ENCODE measurements at places on chromosomes 5 and 9.

GRCh38 chr9:121292051-121292450 is 24.1 kb downstream of the GSN start:
- DNase-seq, result no peak

DNA sequence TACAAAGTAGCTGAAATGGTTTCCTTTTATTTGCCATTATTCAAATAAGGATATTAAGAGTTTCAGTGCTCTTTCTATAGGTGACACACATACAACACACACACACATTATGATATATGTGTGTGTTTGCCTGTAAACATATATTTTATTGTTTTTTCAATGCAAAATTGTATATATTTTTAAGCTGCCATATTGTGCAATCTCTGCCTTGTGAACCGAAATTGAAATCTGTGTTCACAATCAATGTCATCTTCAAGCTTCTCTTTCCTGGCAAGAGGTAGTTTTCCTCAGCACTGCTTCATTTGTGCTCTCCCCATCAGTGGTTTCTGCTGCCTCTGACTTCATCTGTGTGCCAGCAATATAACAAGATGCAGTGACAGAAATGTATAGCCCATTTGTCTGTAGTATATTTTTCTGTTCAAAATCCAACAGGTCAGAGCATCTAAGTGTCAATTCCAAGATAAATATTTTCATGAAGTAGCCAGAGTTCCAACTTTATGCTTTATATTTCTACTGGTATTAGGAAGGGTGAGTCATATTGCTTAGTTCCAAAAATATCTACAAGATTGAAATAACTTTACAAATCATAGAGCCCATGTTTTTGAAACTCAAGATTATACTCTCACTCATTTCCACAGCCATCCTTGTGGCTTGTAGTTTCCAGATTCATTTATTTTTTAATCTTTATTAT is 1704.8 kb upstream of the CDH9 start:
- no peak for DNase-seq

DNA sequence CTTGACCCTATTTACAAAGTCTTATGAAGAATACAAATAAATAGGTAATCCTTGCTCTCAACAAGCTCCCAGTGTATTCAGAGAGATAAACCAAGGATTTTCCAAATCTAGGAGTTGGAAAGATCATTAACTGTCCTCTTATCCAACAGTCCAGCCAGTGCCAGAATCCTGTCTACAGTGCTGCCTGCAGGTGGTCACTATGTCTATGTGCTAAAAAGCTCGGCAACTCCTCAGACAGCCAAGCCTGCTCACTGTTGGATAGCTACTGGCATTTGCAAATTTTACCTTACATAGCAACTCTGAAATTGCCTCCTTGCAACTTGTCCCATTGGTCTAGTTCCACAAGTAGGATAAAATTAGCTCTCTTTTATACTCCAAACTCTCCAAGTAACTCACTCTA is 187.4 kb downstream of the DCP2 start:
- DNase-seq, result no peak

GRCh38 chr5:37774912-37775483 is 64.8 kb downstream of the GDNF start:
- no peak for DNase-seq

- no peak for DNase-seq
Measured at GRCh38 chr9:37371565-37372464, 50.7 kb upstream of the GRHPR start.

- DNase-seq, result no peak
Measured at GRCh38 chr5:125837866-125838265, 585.3 kb upstream of the GRAMD2B start.

GRCh38 chr5:154647761-154648145 is 107.4 kb upstream of the LARP1 start:
- DNase-seq, result no peak

- DNase-seq, result no peak
Measured at GRCh38 chr9:101925498-101925897, 187.1 kb upstream of the GRIN3A start.

DNA sequence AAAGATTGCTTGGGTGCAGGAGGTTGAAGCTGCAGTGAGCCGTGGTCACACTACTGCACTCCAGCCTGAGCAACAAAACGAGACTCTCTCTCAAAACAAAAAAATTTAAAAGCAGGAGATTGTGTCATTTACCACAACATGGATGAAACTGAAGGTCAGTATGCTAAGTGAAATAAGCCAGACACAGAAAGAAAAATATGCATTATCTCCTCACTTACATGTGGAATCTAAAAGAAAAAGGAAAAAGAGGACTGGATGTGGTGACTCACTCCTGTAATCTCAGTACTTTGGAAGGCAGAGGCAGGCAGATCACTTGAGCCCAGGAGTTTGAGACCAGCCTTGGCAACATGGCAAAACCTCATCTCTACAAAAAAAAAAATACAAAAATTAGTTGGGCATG is 146.8 kb upstream of the DAPK1 start:
- DNase-seq, result no peak

DNA sequence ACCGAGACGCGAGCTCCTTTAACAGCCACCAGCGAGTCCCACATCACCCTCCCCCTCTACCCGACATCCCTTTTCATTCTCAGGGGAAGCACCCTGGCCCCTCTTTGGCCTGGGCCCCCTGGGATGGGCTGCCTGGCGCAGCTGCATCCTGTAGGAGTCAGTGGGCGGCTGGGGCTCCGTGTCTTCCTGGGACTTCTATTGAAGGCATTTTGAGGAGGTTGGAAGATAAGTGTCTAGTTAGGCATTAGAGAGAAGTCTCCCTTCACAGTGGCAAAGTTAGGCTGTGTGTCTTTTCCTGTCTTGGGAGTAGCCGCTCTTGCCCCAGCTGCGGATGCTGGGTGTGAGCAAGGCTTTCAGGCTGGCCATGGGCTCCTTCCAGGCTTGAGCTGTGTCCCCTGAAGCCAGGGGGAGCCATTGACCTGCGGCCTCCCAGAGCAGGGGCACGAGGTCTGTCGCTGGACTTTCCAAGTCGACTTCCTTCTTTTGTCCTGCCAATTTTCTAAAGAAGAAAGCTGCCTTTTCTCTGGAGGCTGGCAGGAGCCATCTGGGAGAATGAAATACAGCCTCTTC is 18.6 kb upstream of the NKD2 start:
- no peak for DNase-seq

DNA sequence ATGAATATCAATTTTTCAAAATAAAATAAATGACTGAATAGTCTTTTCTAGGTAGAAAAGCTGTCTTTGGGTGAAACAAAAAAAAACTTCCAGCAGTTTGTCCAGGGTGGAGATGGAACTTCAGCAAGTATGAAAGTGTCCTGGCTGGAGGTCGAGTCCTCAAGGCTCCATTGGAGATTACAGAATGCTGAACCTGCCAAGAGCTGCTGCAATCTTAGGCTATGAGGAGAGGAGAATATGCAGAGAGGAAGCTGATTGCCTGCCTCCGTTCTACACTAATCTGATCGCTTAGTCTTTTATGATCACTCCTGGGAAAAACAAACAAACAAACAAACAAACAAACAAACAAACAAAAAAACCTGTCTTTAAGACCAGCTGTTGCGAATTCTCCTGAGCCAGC is 50.6 kb downstream of the NREP start:
- DNase-seq, result no peak

DNA sequence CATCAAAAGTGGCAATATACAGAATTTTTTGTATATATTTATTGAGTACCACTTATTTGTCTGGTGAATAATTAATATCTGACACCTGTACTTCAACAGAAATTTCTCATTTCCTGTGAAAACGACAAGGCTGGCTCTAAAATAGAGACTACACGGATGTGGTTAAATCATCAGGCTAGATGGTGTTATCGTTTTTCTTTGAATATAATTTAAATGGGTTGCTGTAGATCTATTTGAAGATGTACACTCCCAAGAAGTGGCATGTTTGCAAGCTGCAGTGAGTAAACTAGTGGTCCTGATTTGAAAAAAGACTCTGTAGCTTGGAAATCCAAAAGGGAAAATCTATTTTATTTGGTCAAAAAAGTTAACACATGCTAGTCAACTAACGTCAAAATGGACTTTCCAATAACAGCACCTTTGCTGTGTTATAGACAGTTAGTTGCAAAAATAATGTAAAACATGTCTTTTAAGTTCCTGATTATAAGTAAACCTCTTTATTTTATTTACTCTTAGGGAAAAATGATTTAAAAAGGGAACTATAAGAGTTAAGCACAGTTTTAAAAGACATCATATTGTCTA is 13.8 kb downstream of the ST8SIA4 start:
- no peak for DNase-seq

DNA sequence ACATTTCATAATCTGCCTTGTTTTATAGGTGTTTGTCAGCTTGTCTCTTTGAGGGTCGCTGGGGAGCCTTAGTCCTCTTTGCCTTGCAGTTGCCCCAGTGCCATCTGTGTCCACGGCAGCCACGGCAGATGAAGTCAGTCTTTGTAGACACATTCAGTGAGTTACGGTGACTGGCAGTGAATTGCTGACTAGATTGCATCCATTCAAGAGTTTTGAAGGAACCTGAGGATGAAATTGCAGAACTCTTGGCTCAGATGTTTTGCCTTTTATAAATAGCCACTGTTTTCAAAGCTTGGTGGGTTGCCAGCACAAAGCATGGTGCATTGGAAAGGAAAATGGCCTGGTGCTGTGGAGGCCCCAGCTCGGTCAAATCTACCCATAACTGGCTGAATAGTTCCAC is 125.6 kb downstream of the TRIO start:
- DNase-seq, result no peak

GRCh38 chr9:12414514-12414913 is 278.7 kb upstream of the TYRP1 start:
- no peak for DNase-seq

GRCh38 chr9:78214492-78214891 is 21.4 kb upstream of the CEP78 start:
- no peak for DNase-seq

All from activated naive CD8-positive, alpha-beta T cell treated with anti-CD3 and anti-CD28 coated beads, Interleukin-2, amount 50 U/mL, for 16 hours (primary cell).